ENCODE measurements at places on chromosomes 11 and 22.

- no peak for DNase-seq
These were observed 1089.1 kb downstream of the TBC1D22A start for GRCh38 chr22:47851586-47851985.

- DNase-seq = no peak
These were observed 60.6 kb upstream of the BLID start for GRCh38 chr11:122176651-122177050.

DNA sequence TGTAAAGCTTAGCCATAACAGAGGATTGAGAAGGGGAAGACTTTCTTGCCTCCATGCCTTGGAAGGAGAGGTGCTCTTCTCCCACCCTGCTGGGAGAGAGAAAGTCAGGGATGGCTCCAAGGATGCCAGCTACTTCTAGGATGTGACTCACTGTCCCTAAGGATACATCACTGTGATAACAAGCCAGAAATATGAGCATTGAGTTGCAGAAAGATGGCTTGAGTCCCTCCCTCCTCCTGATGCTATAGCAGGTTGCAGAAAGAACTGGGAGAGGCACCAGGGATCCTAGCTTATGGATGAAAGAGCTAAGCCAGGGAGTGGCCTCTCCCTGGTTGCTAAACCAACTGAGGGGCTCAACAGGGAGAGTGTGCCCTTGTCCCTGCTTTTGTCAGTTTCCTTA lies 27.8 kb upstream of the FJX1 start:
- DNase-seq = peak; percentile 53

DNA sequence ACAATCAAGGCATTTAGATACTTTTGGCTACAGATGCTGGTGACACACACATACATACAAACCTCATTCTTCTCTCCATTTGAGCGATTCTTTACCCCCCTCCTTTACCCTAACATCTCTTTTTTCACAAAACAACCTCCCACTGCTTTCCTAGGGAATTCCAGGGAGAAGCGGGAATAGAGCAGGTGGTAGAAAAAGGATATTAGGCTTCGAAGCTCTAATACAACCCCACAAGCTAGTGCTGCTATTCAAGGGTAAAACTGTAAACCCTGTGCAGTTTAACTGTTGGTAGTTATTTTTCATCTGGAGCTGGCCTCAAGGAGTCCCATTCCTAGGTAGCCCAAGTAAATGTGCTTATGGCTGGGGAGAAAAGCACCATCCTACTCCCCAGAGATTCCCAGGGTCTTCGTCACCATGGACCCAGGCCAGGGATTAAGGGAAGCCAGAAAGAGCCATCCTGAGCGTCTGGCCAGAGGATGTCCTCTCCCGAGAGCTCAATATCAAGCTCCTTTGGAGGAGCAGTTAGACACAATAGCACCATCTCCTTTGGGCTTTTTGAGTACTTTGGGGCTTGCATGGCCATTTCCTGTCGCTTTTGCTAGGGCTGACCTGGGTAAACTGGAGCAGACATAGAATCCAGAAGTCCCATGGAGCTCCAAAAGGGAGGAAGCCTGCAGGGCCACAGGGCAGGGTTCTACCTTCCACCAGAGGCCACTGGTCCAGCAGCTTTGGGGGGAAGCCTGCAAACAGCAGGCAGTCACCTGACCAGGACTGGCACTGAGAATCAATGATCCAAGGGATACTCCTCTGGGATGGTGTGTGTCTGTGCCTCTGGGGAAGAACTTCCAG lies 3.1 kb downstream of the MAML2 start:
- no peak for DNase-seq

- no peak for DNase-seq
These were observed 494.7 kb downstream of the BUD13 start for GRCh38 chr11:116278076-116278475.

DNA sequence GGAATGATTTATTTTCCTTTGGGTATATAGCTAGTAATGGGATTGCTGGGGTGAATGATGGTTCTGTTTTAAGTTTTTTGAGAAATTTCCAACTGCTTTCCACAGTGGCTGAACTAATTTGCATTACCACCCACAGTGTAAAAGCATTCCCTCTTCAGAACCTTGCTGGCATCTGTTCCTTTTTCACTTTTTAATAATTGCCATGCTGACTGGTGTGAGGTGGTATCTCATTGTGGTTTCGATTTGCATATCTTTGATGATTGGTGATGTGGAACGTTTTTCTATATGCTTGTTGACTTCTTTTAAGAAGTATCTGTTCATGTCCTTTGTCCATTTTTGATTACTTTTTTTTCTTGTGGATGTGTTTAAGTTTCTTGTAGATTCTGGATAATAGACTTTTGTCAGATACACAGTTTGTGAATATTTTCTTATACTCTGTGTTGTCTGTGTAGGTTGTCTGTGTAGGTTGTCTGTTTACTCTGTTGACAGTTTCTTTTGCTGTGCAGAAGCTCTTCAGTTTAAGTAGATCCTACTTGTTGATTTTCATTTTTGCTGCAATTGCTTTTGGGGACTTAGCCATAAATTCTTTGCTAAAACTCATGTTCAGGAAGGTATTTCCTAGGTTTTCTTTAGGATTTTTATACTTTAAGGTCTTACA lies 291.8 kb upstream of the DDI1 start:
- no peak for DNase-seq

DNA sequence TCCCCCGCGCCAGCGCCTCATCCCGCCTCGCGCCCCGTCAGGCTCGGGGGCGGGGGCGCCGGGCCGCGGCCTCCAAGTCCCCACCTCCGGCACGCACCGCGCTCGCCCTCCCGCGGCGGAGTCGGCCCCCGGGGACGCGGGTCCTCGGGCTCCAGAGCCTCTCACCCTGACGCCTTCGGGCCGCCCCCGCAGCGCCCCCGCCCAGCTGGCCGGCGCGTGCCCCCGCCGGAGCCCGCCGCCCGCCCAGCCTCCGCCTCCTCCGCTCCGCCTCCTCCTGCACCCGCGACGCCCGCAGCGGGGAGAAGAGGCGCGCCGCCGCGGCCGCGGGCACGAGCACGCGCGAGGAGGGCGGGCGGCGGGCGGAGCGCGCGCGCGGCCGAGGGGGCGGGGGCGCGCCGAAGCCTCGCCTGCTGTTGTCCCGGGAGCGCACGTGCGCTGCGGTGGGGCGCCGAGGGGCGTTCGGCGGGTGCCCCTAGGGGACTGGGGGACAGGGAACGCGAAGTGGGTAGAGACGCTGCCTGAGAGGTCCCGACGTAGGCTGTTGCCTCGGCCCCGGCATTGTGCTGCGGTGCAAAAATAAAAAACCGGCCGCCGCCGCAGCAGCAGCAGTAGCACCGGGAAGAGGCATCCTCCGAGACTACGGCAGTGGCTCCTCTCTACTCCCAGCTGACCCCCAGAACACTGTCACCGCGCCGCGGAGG lies 87.4 kb upstream of the ARHGAP32 start:
- DNase-seq = peak; percentile 85

DNA sequence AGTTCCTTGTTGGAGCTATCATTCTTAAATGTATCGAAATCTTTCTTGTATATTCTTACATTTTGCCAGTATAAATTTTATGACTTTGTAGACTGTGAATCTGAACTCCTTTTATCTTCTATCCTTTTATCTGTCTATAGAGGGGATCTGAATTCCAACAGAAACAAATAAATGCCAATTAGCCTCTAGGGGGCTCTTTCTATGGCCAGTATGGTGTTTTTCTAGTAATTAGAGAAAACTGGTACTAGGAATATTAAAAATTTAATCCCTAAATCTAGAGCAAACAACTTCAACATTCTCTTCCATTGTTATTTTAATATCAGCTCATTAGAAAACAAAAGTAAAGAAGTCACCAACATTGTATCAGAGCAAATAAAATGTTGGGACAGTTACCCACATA lies 21.5 kb upstream of the CAT start:
- DNase-seq = no peak

DNA sequence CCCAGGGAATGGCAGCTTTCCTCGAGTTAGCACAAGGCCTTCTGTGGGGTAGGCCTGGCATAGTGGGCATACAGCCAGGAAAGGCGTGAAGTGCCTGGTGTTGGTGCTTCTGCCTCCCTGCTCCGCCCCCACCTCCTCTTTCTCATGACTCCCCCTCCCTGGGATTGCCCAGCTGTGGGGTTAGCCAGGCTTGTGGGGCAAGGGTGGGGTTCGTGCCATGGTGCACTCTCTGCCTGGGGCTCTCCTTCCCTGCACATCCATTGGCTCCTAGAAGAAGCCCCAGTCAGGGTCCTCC lies 236.8 kb upstream of the NCAM1 start:
- DNase-seq = no peak

DNA sequence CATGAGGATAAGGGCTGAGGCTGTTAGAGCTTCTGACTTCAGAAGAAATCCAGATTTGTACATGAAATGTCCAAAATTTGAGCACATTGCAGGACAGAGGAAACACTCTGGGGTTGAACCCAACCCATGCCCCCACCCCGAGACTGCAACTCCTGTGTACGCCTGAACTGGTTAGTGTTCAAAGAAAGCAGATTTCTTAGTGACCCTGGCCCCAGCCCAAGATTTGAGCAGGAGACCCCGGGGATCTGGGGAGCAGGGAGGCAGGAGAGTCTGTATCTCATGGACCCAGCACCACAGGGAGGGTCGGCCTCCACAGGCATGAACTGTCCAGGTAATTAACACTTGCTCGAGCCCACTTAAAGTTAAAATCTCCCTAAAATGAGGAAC lies 69.3 kb upstream of the WNT7B start:
- DNase-seq = no peak

- DNase-seq = no peak
These were observed 62.0 kb upstream of the ARHGAP42 start for GRCh38 chr11:100625041-100625440.

DNA sequence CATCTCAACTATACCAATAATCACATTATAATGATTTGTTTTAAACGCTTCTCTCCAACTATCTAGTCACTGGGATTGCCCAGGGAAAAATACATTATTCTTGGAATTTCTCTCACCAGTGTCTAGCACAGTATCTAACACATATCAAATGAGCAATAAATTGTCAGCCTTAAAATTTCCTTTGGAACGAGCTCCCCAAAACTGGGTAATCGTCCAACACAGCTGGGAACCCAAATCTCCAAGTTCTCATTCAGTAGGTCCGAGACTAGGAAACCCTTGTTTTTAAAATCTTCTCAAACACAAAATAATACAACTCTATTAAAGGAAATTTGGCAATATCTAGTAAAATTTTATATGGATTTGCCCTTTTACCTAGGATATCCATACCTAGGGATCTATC lies 327.8 kb upstream of the ARHGAP42 start:
- DNase-seq = no peak

- DNase-seq = no peak
These were observed 720 bp downstream of the UFD1 start for GRCh38 chr22:19478045-19478900.

- DNase-seq = no peak
These were observed 1026.0 kb downstream of the TBC1D22A start for GRCh38 chr22:47788461-47788860.

DNA sequence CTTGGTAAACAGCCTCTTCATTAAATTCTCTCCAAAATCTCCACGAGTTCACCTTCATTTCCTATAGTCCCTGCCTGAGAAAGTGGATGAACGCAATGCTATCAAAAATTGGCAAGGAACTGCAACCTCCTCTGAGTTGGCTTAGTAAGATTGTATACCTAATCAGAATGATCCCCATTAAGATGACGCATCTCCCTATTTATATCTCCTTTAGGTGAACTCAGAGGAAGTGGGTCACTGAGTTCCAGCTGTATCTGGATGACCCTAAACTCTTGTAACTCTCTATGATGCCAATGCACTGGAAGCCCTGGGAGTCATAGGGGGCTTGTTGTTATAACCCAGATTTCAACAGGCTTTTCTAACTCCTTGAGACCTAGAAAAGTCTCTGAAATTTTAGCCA lies 48.2 kb downstream of the OR10A6 start:
- peak; percentile 32 for DNase-seq

DNA sequence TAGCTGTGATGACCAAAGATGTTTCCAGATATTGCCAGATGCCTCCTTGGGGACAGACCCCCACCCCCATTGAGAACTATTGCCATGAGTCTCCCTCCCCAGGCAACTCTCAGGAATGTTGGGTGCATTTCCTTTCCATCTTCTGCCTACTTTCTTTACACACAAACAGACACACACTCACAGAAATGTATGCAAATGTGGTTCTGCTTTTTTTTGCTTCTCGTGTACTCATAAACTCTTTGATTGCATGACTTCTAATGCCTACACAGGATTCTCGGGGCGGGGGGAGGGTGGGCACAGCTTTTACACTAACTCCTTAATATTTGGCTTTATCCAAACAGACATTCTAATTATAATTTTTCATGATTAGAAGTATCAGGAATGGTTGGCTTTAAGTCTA lies 53.3 kb upstream of the SUSD2 start:
- no peak for DNase-seq

DNA sequence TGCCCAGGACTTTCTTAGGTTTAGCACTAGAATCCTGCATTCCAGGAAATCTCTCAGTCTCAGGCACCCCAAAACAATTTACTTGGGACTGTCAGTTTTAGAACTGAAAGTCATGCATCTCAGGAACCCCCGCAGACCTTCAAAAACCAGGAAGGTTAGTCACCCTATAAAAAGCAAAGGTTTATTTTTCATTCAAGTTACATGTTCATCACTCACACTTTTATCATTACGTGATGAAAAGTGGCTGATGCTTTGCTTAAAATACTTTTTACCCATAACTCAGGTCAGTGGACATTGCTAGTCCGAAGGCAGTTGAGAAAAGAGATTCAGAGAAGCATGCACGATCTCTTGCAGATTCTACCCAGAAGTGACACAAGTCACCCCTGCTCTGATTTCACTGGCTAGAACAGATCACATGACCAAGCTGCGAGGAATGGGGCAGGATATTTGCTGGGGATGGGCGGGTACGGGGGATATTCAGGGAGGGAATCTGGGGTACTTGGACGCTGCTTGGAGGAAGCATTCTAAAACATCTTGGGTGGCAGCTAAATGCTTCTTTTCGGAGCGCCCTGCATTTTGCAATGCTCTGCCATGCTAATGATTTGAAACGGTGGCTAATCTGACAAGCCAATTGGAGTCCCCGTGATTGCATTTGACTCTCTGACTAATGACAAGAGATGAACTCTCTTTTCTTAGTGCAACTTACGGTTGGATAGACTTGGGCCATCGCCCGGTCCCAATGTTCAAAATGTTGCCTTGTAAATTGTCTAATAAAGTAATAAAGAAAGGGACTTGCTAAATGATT lies 110.2 kb downstream of the MIAT start:
- DNase-seq = no peak
